Body of pancreas (tissue), 4 donors: ENCODE measurements at places on chromosomes 1 and 21. TPM values are rescaled to one million over a fixed set of nuclear protein-coding genes. Genes with fewer than 3 reads are reported as not detected.

DNA sequence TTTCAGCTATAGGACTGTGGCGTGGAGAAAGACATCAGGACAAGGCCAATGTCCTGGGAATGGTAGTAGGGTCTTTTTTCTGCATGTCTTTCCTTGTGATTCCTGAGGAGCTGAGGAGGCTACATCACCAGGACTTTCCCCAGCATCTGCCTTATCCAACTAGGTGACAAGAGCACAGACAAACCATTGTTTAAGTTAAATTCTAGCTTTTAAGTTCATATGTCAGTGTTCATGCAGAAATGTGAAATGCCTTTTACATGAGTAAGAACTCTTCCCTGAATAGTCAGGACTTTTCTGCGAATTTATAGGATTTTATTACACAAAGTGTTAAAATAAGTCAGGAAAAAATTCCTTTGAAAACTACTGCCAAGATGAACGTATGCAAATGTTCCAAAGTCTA lies 154.2 kb downstream of the PTGER3 start:
- H3K27me3 ChIP-seq: no peaks in the 10 kb centered on the region
- H3K27ac ChIP-seq: no peak overlapping the region
- H3K4me3 ChIP-seq: no peak overlapping the region
- no peak for DNase-seq
- peaks cover 25% of the 10 kb centered on the region for H3K4me1 ChIP-seq

- no peaks in the 10 kb centered on the region for H3K36me3 ChIP-seq
- no peak overlapping the region for H3K4me3 ChIP-seq
- H3K27ac ChIP-seq: no peak overlapping the region
- H3K27me3 ChIP-seq: no peaks in the 10 kb centered on the region
Observed at GRCh38 chr1:101175886-101176285, 60.9 kb upstream of the S1PR1 start.

The CHIA gene
- not detected for total RNA-seq

GRCh38 chr1:206524739-206525364 lies 17.5 kb downstream of the RASSF5 start:
- DNase-seq: no peak
- H3K4me3 ChIP-seq: no peak overlapping the region

DNA sequence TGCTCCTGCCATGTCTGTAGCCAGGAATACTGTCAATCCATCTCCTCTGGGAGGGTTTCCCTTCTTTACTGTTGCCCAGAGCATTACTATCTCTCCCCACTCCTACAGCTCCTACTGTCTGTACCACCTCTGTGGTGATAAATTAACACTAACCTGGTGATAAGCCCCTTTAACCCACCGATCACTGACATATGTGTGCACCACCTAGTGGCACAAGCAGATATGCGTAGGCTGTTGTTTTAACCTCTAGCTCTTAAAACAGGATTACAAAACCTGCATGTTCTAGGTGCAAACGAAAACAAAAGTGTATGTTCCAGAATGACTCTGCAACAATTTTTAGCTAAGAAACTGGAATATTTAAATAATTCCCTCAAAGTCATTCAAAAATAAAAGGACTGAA lies 93.9 kb upstream of the BEND5 start:
- H3K27me3 ChIP-seq: no peaks in the 10 kb centered on the region
- no peak for DNase-seq
- no peak overlapping the region for H3K27ac ChIP-seq
- no peaks in the 10 kb centered on the region for H3K4me1 ChIP-seq
- no peaks in the 10 kb centered on the region for H3K36me3 ChIP-seq

The TDRD5 gene
- not detected for total RNA-seq

GRCh38 chr1:4965346-4966075 lies 311.1 kb downstream of the AJAP1 start:
- H3K27me3 ChIP-seq: no peaks in the 10 kb centered on the region
- H3K4me1 ChIP-seq: no peaks in the 10 kb centered on the region
- H3K27ac ChIP-seq: no peak overlapping the region
- no peak for DNase-seq
- H3K4me3 ChIP-seq: no peak overlapping the region
- no peaks in the 10 kb centered on the region for H3K36me3 ChIP-seq

GRCh38 chr1:247335882-247336281 lies 4.2 kb upstream of the ZNF496 start:
- no peak overlapping the region for H3K27ac ChIP-seq
- no peak overlapping the region for H3K4me3 ChIP-seq
- no peaks in the 10 kb centered on the region for H3K36me3 ChIP-seq
- DNase-seq: no peak
